B cell (primary cell): ENCODE measurements at places on chromosomes 12 and 14. TPM values are rescaled to one million over a fixed set of nuclear protein-coding genes. Genes with fewer than 3 reads are reported as not detected.

The RSRC2 gene
- total RNA-seq, result 151 and 155 TPM in 2 replicates

The CABP1 gene
- total RNA-seq, result not detected in 2 replicates

GRCh38 chr14:23206422-23207145 lies 23.1 kb upstream of the SLC7A8 start:
- no peak for DNase-seq
- no peaks in the 10 kb centered on the region for H3K4me1 ChIP-seq
- H3K36me3 ChIP-seq, result no peaks in the 10 kb centered on the region

DNA sequence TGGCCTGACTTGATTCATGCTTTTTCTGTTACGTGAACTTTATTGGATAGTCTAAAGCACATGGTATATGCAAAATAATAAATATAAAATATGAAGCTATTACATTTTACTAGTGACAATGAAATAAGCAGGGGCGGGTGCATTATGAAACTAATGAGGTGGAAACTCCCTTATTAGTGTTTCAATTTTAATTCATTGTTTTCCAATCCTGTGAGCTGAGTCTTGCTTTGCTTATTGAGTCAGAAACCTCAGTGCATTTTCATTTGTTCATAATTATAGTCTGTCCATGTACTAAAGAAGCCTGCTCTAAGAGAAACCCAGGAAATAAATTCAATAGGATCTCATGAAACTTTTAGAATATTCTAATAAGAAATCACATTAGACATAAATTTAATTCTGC lies 78.5 kb downstream of the CNTN1 start:
- no peak overlapping the region for H3K27ac ChIP-seq
- no peaks in the 10 kb centered on the region for H3K4me1 ChIP-seq
- no peak overlapping the region for H3K4me3 ChIP-seq
- H3K36me3 ChIP-seq, result no peaks in the 10 kb centered on the region
